Fibroblast of skin of right quadriceps (primary cell): ENCODE measurements at places on chromosomes 16 and 17.

DNA sequence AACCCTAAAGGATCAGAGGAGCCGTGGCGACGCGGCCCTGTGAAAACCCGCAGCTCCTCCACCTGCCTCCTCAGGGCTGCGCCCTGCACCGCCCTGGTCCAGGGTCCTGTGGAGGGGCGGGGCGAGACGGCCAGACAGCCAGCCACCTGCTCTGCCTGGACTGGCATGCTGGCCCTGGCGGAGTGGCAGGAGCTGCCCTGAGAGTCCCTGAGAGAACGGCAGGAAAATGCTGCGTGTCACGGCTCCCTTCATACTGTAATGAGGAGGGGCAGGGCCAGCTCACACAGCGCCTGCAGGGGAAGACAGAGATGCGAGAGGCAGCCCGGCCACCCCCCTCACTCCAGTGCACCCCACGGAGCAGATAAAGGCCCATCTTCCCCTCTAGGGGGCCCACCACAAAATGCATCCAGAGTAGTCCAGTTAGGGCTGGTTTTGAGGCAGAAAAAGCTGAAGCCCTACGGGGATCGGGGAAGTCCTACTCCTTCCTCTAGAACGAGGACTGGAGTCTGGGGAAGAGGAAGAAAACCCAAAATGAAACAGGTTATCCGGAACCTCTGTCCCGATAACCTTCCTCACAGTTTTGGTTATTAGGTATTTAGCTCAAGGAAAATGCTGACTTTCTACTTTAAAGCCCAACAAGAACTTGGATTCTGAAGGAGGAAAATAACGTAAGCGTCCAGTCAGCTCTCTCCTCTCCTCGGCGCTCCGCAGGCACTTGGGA is 97.6 kb upstream of the DNAH17 start:
- no peak for DNase-seq

DNA sequence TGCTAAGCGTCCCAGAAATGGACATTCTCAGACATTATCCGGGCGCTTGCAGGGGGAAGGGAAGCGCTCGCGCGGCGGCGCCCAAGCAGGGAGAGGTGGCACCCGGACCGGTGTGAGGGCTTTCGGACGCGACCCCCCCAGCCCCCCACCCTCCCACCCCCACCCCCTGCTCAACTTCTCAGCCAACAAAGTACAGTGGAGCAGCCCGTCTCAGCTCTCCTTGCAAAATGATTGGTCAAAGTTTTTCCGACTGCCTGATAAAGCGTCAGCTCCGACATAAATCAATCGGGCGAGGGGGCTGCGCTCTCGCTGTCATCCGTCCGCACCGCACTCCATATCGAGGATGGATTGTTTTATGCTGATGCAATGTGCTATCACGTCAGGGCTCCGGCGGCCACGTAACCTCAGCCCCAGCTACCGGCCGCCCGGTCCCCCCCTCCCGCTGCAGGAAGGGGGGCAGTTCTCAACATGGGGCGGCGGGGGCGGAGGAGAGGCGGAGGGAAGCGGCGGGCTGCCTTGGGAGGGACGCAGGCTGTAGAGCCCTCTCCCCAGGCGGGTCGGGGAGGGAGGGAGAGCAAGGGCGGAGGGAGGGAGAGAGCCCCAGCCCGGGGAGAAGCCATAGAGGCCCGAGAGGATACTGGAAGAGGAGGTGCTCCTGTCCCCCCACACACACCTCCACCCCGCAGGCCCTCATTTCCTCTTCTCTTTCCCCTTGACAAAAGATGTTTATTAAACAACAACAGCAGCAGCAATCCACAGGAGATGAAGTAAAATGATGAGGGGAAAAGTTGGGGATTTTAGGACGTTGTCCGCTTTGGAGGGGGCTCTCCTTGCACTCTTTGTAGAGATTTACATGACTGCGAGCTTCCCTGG is at the start of gene HOXB9:
TSS of gene HOXB9 (minus strand) at position 114 of the 873 bp plus-strand sequence. CDS start at position 25, 89 bp downstream.
- DNase-seq: peak; percentile 31

GRCh38 chr16:19524616-19525384 is 1.1 kb downstream of the CCP110 start:
- no peak for DNase-seq

- no peak for DNase-seq
Observed at GRCh38 chr16:75317532-75317931, 66.1 kb upstream of the BCAR1 start.

GRCh38 chr16:59591480-59591879 is 857.4 kb upstream of the GOT2 start:
- DNase-seq: peak; percentile 24

DNA sequence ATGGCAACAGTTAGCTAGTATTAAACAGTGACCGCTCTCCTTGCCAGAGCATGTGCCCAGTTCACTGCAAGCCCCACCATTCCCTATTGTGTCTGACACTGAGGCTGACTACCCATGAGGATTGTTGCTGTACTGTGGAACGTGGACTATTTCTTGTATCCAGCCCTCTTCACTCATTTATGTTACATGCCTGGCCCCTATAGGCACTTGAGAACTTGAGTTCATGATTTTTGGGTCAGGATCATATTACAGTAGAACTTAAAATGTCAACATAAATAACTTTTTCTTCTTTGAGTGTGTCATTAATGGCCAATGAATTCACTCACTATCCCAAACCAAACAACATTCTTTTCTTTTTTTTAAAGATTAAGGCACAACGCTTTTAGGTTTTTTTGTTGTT is 55.7 kb downstream of the LYRM1 start:
- peak; percentile 42 for DNase-seq

DNA sequence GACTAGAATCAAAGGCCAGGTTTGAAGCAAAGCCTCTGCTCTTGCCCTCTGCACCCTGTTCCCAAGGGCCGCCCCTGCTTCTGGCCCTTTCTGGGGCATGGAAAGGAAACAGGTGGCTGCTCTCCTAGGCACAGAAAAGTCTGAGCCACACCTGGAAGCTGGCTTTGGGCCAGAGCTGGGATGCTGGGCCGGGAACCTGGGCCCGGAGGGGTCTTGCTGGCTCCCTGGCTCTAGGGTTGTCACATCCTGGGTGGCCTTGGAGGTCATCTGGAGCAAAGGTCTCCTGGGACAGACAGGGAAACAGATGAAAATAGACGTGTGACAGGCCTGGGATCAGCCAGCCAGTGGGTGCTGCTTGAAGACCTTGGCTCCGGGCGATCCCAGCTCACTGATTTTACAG is 74.1 kb upstream of the LHX1 start:
- no peak for DNase-seq

DNA sequence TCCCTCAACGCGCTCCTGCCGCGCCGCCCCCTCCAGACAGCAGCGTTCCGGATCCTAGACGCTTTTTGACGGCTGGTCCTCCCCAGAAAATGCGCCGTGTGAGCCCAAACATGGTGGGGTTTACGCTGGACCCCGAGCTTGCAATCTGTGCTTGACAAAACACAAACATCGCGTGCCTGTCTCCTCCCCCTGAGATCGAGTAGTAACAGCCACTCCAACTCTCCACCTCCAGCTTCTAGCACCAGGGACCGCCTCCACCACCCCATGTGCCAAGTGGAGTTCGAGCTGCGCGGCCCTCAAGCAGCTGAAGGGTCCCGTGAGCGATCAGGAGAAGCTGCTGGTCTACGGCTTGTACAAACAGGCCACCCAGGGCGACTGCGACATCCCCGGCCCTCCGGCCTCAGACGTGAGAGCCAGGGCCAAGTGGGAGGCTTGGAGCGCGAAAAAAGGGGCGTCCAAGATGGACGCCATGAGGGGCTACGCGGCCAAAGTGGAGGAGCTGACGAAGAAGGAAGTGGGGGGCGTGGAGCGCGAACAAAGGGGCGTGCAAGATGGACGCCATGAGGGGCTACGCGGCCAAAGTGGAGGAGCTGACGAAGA is 656 bp upstream of the GEMIN4 start:
- peak; percentile 54 for DNase-seq

- DNase-seq: no peak
Observed at GRCh38 chr17:49381033-49381432, 19.0 kb upstream of the ZNF652 start.

- no peak for DNase-seq
Observed at GRCh38 chr17:82407255-82407654, 10.9 kb upstream of the HEXD start.
